ENCODE measurements at places on chromosomes 13 and 19. TPM values are rescaled to one million over a fixed set of nuclear protein-coding genes. Genes with fewer than 3 reads are reported as not detected.
A peak's percentile ranks its signal among the peaks of the same experiment; 100 is the strongest.

Gene NPHS1
- not detected for total RNA-seq

Gene SIGLEC14
- total RNA-seq: 12.5 TPM

DNA sequence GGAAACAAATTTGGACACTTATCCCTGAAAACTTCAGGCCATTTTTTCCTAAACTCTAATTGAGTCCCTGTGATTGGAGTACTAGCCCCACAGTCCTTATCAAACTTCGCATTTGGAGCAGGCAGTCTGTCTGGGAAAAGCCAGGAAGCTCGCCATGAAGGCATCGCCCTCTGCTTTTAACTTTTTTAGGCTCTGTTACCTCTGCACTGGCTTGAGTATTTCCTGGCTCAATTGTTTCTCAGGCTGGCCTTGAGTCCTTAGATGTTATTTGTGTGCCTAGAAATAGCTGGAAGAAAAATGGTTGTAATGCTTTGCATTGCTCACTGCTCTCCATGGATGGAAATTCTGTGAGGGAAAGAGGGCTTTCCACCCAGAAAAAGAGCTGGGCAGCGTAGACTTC is 24.2 kb downstream of the ACTN4 start:
- DNase-seq: no peak

GRCh38 chr19:57686727-57687126 is 5.0 kb downstream of the ZNF551 start:
- no peak for DNase-seq

- no peak for DNase-seq
Observed at GRCh38 chr13:73355134-73355533, 296.3 kb downstream of the KLF5 start.

DNA sequence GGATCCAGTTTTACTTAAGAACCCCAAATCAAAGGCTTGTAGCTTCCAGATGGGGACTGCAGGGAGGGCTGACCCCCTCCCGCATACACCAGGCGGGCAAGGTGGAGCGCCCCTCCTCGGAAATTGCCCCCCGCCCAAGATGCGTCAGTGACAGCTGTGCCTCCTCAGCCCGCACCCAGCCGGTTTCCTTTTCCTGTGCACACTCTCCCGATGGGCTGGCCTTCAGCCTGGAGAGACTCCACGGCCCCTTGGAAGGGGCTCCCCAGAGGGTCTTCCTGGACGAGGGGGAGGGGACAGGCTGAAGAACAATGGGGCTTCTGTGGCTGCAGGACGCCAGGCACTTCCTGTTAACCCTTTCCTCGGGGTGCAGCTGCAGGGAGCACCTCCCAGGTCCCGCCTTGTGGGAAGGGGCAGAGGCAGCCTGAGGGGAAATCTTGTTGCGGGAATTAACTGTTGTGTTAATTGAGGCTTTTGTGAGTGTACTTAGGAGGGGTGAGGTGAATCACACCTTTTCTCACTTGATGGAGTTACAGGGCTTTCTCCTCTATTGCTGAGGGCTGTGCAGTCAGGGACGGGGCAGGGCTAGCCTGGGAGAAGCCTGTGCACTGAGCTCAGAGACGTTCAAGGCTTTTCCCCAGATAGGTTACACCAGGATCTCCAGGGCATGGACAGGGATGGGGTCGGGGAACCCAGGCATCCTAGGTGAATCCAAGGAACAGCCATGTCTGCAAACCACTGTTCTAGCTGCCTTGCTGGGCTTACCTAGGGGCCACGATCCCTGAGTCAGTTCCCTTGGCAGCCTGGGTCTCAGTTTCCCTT is 14.3 kb downstream of the IER2 start:
- no peak for DNase-seq

GRCh38 chr13:99303863-99304521 is 3.2 kb downstream of the GPR183 start:
- DNase-seq: no peak

DNA sequence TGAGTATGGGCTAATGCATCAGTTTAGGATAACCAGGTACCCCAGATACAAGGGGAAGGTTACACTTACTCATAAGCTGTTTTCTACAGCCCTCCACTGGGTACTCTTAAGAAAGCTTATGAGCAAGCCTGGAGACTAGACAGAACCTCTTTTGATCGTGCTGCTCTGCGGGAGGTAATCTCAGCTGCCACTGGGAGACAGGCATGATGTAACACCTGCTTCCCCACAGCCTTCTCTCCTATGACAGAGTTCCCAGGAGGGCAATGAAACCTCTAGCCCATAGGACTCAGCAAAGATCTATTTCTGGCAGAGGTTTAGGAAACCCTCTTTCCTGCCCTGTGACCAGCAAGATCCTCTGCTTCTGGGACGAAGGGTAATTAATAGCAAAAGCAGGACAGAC is 65.6 kb downstream of the WASF3 start:
- no peak for DNase-seq

DNA sequence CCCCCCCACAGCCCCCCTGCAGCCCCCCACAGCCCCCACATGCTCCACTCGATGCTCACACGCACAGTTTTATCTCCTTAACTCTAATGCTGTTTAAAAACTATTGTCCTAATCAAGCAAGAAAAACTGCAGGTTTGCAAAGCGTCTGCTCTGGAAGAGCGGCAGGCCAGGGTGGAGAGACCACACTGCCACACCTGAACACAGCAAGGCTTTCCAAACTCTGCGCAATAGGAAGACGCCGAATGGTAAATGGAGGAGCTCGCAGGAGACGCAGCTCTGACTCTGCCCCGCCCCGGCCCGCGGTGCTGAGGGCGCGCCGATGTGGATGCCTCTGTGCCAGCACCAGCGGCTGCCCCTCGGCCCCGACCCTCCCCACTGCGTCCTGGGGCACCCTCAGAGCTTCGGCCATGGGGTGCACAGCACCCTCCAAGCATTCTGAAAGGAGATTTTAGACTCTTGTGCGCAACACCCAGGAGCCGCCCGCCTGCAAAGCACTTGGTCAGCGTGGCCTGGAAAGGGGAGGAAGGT is 32.4 kb downstream of the RASA3 start:
- DNase-seq: peak; percentile 83

- no peak for DNase-seq
Observed at GRCh38 chr13:37747071-37747612, 122.4 kb downstream of the TRPC4 start.

DNA sequence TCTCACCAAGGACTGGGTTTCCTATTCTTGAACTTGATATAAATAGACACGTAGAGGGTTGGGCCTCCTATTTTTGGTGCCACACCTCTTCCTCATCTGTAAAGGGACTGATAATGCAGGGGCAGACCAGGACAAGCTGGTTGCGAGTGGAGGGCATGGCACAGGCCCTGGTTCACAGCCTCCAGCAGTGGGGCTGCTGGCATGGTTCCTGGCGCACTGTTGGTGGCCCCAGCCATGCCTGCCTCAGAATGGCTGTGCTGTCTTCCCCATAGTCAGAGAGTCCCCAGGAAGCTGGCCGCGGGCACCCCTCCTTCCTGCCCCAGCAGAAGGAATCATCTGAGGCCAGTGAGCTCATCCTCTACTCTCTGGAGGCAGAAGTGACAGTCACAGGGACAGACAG is 10.5 kb upstream of the OVOL3 start:
- no peak for DNase-seq
